ENCODE measurements at places on chromosomes 5 and 9.

- no peak for DNase-seq
These were observed 86.2 kb upstream of the RETREG1 start for GRCh38 chr5:16702964-16703363.

GRCh38 chr5:82356021-82356420 is 77.9 kb upstream of the RPS23 start:
- no peak for DNase-seq

DNA sequence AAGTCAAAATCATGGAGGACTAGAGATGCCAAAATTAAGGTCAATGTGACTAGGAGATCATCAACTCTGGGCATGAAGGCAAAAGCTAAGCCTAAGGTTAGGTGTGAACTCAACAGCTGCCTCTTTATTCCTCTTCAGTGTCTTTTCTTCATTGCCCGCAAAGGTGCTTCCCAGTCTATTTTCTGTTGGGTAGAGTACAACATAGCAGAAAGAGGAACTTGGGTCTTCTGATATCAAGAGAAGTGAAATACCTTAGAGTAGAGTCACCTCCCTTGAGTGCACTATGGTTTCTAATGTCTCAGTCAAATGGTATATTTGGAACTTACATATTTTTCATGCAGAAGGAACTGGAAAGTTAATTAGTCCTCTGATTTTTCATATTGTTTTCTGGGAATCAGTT is 122.5 kb upstream of the GRIN3A start:
- no peak for DNase-seq

- no peak for DNase-seq
These were observed 89.1 kb downstream of the ACTL7B start for GRCh38 chr9:108766626-108767161.

DNA sequence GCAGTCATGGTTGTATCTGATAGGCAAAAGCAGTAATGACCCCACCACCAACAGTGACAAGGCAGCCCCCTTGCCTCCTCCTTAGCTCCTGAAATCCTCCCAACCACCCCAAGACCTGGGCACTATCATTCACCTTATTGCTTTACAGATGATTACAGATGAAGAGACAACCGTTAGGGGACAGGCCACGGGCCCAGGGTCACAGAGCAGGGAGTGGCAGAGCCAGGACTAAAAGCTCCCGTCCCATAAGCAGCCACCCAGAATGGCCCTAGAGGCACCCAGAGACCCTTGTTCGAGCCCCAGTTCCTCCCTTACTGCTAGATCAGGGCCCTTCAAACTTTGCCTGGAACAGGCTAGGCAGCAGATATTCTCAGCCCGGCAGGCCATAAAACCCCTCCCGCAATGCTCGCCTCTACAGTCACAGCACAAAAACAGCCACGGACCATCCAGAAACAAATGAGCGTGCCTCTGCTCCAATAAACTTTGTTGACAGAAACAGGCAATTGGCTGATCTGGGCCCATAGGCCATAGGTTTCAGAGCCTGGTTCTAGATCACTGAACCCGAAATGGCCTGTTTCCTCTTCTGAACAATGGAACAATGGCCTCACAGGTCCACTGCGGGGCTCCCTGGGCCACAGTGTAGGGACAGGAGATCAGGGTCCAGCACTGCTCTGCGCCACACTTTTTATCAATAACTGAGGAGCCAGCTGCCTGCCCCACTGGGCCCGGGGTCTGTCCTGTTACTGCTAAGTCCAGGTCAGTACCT is 67.0 kb downstream of the LRSAM1 start:
- DNase-seq, result no peak

DNA sequence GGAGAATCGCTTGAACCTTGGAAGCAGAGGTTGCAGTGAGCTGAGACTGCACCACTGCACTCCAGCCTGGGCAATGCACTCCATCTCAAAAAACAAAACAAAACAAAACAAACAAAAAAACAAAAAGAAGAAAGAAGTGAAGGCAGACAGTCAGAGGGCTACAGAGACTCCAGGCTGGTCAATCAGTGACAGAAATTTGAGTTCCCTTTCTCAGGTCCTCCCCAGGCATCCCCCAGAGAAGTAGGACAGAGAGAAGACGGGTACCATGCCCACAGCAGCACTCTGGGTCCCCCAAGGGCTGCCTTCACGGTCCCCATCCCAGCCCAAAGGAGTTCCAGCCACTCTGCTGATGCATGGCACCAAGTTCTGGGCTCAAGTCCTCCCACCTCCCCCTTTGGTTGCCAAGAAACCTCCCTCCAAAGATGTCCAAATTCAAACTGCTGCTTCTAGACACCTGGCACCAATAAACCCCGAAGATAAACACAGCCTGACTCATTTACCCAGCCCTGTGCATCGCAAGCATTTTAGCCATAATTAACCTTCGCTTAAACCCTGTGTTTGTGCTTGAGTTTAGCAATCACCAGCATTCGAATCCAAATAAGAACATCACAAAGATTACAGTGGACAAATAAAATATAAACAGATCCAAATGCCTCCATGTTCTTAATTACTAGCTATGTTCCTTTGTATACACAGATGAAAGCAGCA is 24.0 kb downstream of the SEMA4D start:
- no peak for DNase-seq

DNA sequence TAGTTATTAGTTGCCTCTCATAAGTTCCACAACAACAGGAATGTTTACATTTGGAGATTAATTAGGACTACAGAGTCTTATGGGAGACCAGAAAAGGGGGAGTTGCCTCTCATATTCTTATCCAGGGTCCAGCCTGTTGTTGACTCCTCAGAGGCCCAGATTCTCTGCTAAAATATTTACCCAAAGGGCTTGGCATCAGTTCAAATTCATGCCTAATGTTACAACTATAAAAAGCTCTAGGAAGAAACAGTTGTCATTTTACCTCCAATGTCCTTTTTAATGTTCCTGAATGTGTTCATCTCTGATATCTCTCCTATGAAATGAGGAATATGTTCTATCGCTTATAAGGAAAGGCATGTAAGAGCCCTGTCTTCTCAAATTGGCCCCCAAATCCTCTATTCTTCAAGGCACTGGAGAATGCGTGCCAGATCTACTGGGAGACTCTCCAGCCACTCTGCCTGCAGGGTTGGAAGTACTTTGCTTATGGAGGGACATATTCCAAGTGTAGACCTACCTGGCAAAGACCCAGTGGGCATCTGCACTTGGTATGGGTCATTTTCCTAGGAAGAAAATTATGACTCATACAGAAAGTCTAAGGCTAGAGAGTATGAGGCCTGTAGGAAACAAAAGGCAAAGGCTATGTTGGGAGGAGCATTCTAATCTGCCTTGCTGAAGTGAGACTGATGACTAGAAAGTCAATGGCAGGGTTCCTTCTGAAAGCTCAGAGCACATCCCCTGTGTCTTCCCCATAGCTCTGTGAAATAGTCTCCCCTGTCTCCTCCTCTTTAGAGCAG is 192.6 kb downstream of the ESM1 start:
- DNase-seq, result no peak

DNA sequence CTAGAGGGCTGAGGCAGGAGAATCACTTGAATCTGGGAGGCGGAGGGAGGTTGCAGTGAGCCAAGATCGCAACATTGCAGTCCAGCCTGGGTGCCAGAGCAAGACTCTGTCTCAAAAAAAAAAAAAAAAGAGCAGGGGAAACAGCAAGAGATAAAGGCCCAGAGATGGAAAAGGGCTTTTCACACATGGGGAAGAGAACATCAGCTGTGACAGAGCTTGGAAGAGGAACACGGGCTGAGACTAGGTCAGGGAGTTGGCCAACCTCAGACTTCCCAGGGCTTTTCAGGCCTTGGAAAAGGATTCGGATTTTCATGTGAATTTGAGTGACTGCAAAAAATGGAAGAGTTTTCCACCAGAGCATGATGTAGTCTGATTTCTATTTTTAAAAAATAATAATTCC is 232.0 kb upstream of the NFIL3 start:
- no peak for DNase-seq

DNA sequence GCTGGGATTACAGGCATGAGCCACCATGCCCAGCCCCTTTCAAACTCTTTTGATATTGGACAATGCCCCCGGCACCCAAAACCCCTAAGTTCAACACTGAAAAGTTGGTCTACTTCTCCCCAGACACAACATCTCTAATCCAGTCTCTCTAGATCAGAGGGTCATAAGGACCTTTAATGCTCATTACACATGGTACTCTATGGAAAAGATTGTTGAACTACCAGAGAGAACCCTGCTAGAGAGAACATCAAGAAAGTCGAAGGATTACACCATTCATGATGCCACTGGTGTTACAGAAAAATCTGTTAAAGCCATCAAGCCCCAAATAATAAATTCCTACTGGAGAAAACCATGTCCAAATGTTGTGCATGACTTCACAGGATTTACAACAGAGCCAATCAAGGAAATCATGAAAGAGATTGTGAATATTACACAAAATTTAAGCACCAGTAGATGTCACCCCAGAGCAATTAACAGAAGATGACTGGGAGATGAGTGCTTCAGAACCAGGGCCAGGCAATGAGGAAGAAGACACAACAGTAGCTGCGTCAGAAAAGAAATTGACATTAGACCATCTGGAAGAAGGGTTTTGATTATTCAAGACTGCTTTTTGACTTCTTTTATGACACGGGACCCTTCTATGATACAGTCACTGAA is 28.3 kb upstream of the NIPAL4 start:
- DNase-seq, result peak; percentile 56

DNA sequence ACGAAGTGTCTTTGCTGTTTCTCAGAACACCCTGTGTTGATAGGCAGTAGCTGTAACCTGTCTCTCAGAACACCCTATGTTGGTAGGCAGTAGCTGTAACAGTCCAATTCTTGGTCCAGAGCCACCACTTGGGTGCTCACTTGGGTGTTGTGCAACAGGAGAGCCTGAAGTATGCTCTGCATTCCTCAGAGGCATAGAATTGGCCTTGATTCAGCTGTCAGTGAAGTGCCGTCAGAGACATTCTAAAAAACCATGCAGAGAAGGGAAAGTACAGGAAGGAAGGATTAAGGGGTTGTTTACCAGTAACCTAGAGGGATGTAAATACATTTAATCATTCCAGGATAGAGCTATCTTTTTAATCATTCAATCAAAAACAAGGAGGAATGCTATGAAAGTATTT is 231.2 kb downstream of the ARRDC3 start:
- peak; percentile 17 for DNase-seq

- no peak for DNase-seq
These were observed 570.7 kb downstream of the ELAVL2 start for GRCh38 chr9:23255346-23255745.

DNA sequence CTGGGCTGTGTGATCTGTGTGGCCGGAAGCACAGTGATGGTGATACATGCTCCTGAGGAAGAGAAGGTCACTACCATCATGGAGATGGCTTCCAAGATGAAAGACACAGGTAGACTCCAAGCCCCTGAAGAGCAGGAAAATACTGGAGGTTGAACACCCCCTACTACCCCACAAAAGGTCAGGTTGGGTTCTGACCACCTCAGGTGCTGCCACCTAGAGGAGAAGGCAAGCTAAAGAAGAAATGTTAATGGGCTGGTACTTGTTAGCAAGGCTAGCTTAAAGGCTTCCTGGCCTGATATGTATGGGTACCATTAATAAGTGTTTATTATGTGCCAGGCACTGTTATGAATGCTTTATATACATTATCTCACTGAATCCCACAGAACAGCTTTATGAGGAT is 11.7 kb downstream of the NIPAL4 start:
- DNase-seq, result peak; percentile 69

DNA sequence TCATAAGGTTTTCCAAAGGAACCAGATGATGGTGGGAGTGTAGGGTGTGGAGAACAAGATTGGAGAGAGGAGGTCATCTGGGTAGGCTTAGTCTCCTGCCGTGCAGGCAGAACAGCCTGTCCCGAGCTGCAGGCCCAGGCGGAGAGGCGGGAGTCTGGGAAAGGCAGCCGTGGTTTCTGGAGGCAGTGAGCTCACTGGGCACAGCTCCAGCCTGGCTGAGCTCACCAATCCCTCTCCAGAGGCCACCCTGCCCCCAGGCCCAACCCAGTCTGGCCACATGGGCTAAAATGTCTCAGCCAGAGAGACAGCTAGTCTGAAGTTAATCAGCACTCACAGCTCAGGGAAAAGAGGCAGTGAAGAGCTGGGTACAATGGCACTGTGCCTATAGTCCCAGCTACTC is 12.3 kb downstream of the P4HA2 start:
- no peak for DNase-seq

DNA sequence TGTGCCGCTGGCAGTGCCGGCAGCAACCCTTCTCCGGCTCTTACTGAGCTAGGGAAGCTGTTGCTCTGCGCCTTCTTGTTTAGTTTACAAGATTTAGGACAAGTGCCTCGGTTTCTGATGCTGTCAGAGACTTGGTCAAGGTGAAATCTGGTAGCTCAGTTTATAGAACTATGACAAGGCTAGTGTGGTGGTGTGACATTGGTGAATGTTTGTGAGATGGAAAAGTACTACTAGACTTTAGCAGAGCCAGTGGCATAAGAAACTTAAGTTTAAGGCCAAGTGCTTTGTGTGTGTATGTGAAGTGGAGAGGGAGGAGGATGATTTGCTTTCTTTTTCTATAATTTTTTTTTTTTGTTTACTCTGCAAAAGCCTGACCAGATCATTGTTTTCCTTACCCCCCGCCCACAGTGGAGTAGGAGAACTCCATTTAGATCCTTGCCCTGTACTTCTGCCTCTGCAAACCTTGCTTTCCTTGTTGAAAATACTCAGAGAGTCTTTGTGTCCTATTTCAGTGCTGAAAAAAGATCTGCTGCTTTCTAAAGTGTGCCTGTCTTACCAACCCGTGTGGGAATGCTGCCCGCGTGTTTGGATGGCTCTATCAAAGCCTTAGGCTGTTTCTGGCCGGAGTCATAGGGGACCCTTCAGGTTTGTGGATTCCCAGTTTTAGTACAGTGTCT is 75.9 kb downstream of the TRIO start:
- no peak for DNase-seq

- no peak for DNase-seq
These were observed 18.9 kb downstream of the PLK2 start for GRCh38 chr5:58440901-58441460.

GRCh38 chr5:146540414-146540813 is 24.4 kb upstream of the GPR151 start:
- DNase-seq, result no peak

GRCh38 chr5:111478266-111478665 is 34.1 kb downstream of the STARD4 start:
- DNase-seq, result no peak

DNA sequence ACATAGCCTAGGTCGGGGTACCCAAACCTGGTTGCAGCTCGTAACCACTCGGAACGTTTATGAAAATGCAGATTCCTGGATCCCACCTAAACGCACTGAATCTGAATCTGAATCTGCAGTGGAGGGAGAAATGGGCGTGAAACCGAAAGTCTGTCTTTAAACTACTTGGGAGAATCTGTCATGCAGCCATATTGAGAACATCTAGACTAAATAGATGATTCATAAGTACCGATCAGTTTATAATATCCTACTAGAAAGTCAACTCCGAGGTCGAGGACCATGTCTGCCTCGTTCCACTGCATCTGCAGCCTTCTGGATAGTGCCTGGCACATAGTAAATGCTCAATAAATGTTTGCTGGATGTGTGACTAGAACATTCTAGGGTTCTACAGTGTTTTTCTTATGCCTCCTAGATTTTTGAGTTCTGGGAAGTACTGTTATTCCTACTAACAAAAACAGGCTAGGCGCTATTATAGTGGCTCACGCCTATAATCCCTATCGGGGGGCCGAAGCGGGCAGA is 632 bp downstream of the COQ4 start:
- DNase-seq, result no peak

GRCh38 chr5:170538696-170539586 is 35.1 kb downstream of the KCNIP1 start:
- no peak for DNase-seq

GRCh38 chr9:4171261-4171900 is 128.5 kb downstream of the GLIS3 start:
- DNase-seq, result no peak
